ENCODE measurements at places on chromosomes 7 and 10. TPM values are rescaled to one million over a fixed set of nuclear protein-coding genes. Genes with fewer than 3 reads are reported as not detected.

The EBLN1 gene
- polyA plus RNA-seq, result not detected

The TMEM229A gene
- not detected for polyA plus RNA-seq

GRCh38 chr7:64811767-64812166 lies 17.5 kb downstream of the ZNF138 start:
- DNase-seq, result no peak

DNA sequence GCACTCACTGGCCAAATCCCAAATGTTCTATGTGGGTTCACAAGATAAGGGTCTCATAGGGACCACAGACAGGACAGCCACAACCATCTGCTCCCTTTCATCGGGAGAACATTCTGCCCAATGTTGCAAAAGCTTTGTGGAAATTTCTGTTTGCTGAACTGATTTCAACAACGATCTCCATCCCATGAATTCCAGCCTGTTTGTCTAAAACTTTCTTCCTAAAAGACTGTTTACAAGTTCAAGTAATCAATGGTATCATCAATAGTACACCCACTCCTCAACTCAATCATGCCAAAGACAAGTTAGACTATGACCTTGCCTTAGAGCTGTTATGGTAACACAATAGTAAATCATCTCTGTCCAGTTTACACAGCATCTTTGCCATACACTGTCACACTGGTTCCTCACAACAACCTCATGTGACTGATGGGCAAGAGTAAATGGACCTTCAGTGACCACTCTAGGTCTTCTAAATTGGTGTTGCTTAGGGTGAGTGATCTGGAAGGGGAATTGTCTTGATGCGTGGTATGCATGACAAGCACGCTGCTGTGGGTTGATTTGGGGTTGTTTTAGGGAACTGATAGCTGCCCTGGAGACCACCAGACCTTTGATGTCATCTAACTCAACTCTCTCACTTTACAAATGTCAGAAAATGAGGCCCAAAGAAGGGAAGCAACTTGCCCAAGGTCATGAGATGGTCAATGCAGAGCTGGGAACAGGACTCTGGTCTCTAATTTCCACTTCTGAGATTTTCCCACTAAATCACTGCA lies 95.1 kb downstream of the PPP1R3C start:
- no peak for DNase-seq

DNA sequence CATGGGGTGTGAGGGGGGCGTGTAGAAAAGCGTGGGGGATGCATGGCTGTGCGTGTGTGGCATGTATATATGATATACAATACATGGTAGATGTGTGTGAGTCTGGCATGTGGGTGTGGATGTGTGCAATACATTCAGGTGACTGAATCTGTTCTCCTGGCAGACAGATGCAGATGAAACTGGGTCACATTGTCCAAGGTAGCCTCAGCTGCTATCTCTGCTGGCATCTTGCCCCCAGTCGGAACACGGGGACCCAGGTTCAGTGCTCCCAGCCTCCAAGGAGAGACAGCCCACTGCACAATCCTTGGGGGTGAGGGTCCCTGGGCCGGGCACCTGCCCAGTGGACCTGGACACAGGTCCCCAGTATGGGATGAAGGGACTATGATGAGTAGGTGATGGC lies 12.4 kb upstream of the SRRM3 start:
- no peak for DNase-seq

DNA sequence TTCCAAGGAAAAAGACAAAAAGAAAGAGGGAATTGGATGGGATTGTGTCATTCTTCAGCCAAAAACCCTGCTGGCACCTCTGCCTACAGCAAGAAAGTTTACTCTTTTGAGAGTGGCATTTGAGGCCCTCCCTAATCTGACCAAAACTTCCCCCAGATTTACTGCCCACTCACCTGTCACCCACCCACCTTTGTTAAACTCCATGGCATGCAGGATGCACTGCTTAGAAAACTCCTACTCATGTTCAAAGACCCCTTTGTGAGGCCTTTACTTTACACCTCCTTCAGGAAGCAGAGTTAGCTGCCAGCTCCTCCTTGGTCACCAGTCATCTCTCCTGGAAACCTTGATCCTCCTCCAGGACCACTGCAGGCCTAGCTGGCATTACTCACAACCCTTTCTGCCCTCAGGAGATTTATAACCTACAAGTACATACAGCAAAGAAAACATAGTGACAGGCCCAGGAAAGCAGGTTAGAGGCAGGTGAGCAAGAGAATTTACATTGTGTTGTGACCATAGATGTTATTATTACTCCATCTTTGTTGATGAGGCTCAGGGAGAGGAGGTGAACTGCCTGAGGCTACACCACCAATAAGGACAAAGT lies 10.3 kb upstream of the PLAC9 start:
- no peak for DNase-seq

DNA sequence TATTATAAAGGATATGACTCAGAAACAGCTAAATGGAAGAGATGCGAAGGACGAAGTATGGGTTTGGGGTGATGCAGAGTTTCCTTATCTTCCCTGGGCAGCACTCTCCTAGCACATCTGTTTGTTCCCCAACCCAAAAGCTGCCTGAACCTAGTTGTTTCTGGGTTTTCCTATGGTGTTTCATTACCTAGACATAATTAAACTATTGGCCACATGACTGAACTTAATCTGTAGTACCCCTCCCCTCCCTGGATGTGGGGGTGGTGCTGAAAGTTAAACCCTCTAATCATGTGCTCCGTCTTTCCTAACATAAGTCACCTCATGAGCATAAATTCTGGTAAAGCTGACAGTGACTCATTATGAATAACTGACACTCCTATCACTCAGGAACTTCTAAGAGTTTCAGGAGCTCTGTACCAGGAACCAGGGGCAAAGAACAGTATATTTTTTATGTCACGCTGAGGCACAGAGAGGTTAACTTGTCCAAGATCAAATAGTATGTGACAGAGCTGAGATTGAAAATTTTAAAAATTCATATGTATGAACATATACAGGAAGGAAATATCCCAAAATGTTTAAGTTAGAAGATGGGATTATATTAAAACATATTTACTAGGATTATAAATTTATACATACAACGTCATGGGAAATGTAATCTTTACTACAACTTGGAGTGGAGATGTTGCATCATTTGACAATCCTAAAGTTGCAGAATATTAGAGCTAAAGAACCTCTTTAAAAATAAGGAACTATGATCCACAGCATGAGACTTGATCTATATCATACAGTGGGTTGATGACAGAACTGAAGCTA lies 4.8 kb downstream of the STRIP2 start:
- DNase-seq, result no peak

- no peak for DNase-seq
Measured at GRCh38 chr7:143239813-143240212, 18.0 kb downstream of the TAS2R40 start.

DNA sequence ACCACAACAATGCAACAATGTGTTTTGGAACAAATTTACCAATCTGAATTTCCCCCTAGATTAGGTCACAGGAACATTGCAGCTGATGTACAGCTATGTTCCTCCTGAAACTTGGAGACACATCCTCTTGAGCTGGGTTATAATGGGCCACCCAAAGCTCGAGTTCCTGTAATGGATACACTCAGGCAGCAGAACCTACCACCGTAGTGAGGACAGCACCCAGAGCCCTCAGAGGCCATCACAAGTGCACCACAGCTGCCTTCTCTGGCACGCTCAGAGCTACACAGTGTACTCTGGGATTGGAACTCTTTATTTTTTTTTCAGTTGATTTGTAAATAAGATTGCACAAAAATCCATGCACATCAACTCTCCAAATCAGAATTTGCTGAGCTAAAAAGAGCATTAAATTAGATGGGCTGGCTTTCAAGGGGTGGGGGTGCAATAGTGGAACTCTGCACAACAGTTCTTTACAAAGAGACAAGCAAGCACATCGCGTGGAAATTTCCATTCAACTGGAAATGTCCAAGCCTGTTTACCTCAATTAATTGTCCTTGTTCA lies 56.7 kb downstream of the EGFR start:
- no peak for DNase-seq
